ENCODE measurements at places on chromosomes 1 and 21.

GRCh38 chr1:54764133-54764921 lies at the start of gene PARS2:
PARS2 (minus strand) TSS chr1:54764523; CDS start chr1:54759161, 5,362 bp downstream.
- DNase-seq: peak; percentile 98

- no peak for DNase-seq
Observed at GRCh38 chr1:6646499-6647148, 22.0 kb downstream of the THAP3 start.

DNA sequence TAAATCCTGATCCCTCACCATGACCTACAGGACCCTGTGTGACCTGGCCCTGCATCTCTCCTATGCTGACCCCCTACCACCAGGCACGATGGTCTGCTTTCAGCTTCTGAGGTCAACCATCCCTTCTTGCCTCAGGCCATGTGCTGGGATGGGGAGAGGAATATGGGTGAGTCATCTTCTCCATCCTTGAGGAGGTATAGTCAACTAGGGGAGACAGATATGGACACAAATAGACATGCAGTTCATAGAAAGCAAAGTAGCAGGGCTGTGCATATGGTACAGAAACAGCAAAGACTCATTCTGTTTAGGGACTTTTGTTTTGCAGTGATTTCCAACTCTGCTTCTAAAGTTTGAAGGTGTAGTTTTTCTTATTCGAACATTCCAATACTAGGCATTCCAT lies 250.8 kb upstream of the FGGY start:
- DNase-seq: no peak

- DNase-seq: no peak
Observed at GRCh38 chr1:171742577-171742922, 685 bp upstream of the VAMP4 start.

DNA sequence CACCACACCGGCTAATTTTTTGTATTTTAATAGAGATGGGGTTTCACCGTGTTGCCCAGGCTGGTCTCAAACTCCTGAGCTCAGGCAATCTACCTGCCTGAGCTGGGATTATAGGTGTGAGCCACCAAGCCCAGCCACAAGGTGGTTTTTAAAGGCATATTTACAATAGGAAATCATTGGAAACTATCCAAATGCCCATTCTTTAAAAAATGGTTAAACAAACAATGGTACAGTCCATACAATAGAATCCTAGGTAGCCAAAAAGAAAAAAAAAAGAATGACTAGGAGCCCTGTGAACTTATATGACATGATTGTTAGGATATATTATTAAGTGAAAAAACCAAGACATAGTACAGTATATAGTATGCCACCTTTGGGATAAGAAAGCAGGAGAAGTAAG lies 5.3 kb downstream of the ATP2B4 start:
- DNase-seq: no peak

DNA sequence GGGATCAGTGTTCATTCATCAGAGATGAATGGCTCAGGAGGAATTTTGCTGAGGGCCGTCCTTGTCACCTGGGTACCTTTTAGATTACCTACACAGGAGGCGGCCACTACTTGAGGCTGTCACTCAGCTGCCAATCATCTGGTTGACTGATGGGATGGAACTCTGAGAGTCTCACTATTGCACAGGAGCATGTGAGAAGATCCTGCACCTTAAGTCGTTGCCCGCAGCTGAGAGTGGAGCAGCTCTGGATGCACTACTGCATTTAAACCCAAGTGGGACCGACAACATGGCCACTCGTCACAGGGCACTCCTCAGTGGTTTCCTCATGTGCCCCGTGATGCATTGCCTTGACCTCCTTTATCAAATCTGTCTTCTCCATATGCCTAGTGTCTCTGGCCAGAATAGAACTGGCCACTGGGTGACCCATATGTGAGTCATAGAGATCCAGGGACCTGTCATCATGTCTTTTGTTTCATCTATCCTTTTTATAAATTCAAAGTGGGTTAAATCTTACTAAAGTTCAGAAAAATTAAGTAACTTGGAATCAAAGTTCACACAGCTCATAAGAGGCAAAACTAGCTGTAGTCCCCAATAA lies 165.5 kb downstream of the ZSCAN20 start:
- no peak for DNase-seq

DNA sequence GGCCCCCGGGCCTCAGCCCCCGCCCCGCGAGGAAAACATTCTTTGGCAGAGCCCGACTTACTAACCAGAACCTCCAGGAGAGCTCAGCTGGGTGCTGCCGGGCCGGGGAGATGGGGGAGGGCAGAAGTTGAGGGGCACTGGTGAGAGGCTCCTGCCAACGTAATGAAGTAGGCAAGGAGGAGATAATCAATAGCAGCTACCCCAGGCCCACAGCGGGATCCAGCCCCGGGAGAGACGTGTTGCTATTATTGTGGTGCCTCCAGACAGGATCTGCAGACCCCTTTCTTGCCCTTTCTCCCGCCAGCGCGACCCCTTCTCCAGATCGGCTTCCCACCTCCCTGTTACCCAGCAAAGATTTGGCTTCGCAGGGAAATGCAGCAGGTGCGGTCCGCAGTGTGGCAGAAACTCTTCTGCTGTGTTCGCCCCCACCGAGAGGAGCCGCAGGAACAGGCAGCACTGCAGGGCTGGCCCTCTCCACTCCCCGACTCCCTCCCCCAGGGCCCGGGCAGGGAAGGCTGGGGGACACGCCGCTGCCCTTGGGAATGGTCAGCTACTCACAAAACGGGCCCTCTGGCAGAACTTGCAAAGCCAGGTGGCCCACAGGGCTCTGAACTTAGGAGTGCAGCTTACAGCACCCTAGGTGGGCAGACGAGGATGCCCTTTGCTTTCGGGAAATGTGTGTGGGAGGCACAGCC lies 1.5 kb upstream of the KCNA2 start:
- DNase-seq: no peak

GRCh38 chr1:160731990-160732389 lies 7.1 kb upstream of the SLAMF7 start:
- DNase-seq: no peak

DNA sequence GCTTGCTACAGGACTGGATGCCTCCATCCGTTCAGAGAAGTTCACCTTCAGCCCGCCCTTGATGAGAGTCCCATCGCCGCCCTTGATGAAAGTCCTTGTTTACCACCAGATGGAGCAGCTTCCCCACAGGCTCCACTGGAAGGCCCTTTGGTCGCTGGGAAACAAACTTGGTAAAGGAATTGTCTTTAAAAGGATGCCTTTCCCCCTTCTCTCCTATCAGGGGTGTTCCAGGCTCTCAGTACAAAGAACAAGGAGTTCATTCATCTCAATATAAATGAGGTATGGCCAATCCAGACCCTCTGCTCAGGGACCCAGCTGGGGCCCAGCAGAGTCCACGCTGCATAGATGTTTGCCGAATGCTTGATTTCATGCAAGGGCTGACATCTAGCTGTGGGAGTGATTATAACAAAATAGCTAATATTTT lies 50.8 kb downstream of the CAPN9 start:
- DNase-seq: peak; percentile 7

DNA sequence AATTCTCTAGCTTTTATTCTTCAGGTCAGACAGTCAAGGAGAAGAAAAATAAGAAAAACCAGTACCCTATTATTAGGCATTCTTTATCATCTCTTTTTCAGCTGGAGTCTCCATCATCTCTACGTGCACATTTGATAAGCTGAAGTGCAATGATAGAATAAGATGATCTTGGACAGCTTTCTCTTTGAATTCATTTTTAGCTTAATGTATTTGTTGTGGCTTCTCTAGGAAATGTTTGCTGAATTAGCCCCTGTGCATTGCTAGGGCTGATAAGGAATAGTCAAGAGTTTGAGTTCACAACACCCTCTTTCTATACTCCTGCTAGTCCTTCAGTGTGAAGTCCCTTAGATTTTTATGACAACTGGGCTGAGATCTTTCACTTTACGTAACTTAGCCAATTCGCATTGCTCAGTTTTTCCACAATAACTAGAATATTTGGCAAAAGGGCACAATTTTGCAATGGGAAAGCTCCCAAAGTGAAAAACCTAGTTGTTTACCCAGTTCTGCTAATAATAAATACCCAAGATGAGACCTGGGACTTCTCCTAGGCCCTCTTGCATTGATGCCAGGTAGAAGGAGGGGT lies 7.0 kb upstream of the KCNJ15 start:
- DNase-seq: no peak

DNA sequence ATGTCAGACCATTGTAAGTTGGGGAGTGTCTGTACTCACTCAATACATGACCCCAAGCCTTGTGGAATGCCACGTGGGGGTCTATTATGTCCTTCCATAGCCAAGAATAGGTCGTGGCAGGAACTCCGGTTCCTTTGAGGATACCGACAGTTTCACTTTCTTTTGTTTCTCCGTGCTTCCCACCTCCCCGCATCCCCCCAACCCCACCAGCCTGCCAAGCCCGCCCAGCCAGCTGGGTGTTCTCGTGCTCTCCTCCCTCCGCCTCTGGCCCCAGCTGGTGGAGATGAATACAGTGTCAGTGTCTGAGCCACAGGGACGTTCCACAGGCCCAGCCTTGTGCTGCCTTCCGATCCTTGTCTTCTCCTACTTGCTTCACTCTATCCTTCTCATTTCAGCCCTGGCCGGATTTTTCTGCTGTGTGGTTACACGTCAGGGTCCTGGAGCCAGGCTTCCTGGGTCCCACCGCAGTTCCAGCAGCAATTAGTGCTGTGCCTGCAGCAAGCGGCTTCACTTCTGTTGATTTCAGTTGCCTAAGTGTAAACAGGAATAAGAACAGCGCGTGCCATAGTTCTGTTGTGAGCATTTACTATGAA lies 4.1 kb upstream of the AGTRAP start:
- no peak for DNase-seq

DNA sequence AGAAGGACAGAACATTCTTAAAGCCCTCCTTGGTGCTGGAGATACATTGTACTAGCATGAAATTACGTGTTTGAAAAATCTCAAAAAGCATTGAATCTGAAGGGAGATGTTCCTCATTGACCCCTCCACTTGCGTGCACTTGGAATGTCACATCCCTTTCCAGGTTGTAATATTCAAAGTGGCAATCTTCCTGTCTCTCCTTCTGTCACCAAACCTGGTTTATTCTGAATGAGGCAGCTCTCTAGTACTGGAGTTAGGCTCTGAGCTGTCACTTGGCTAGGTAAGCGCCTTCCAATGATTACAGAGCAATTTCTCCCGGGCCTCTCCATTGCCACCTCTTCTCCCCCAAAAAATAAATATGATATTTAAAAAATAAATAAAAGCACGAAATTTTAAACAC lies 855 bp downstream of the DSCAM start:
- no peak for DNase-seq

DNA sequence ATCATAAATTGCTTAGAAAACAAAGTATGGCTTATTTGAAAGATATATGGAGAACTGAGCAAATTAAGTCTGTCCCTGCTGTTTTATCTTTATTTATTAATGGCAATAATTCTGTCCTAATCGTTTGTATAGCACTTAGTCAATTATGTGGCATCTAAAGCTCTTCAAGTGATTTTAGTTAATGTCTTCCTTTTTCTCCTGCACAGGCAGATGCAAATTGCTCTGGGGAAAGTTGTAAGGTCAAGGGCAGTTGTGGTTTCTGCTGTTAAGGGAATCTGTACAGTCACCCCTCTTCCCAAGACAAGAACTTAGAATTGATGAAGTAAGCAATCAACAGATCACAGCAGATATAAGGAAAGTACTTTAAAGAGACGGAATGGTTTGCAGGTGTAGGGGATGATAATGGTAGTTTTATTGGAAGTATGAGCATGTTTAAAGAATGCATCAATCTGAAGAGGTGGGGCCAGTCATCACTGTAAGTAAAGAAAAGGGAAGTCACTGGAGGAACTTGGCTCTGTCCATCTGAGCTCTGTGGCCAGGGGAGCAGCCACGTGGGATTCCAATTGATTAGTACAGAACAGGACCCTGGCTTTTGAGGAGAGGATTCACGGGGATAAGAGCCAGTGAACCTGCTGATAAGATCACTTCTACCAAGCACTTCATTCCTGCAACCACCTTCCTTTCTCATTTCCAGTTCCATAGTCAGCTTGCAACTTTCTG lies 116.0 kb upstream of the KCNJ6 start:
- DNase-seq: no peak

- DNase-seq: no peak
Observed at GRCh38 chr1:89198081-89198480, 661 bp downstream of the GBP4 start.

DNA sequence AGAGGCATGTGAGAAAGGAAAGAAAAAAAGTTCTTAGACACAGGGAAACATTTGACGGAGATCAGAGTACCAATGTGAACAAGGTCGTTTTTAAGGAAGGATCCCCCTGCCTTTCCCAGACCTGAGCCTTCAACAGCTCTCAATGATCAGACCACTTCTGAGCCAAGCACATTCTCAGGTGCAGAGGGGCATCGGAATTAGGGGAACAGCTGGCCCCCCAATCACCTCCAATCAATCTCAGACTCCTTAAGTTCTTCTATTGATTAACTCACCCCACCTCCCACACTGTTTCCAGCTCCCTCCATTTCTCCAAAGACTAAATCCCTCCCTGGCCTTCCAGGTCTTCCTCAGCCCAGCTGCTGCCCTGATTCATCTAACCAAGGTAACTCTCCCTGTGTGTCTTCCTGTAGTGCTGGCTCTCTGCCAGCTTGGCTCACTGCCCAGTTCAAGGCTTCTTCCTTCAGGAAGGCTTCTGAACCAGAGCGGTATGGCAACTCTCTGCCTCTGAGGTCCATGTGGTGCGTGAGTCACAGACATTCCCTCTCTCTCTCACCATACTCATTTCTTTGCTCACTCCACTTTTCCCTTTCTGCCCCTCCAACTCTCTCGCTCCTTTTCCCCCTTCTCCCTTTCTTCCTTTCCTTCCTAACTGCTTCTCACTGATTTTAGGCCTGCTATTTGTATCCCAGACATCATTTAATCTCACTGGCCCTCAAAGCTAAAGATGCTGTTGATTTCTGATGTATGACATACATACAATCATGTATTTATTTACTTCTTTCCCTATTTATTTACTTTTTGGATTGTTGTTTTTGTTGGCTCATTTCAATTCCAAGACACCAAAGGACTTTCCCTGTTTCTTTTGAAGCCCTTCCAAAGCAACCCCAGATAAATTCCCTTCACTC lies 18.1 kb downstream of the CFAP45 start:
- DNase-seq: peak; percentile 87

DNA sequence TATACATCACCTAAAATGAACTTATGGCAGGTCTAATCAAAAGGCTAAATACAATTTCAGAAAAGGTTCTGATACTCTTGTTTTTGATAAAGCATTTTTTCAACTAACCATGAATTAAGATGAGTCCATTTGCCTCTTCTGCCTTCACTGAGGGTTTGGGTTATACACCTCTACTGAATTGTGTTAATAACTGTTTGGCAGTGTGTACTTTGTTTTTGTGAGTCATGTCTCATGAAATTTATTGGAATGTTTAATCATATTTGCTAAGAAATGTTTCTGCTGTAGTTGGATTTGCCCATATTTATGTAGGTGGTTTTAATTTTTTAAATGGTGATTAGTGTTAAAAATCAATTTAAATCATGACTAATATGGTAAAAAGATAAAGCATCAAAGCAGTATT lies 190.5 kb downstream of the HS2ST1 start:
- DNase-seq: no peak

- no peak for DNase-seq
Observed at GRCh38 chr1:113787663-113788062, 24.6 kb downstream of the RSBN1 start.
